Upper lobe of left lung (tissue), 6 donors: ENCODE measurements at places on chromosomes 4 and X.

- no peak for DNase-seq
These were observed 208.4 kb downstream of the COL25A1 start for GRCh38 chr4:109094056-109094455.

DNA sequence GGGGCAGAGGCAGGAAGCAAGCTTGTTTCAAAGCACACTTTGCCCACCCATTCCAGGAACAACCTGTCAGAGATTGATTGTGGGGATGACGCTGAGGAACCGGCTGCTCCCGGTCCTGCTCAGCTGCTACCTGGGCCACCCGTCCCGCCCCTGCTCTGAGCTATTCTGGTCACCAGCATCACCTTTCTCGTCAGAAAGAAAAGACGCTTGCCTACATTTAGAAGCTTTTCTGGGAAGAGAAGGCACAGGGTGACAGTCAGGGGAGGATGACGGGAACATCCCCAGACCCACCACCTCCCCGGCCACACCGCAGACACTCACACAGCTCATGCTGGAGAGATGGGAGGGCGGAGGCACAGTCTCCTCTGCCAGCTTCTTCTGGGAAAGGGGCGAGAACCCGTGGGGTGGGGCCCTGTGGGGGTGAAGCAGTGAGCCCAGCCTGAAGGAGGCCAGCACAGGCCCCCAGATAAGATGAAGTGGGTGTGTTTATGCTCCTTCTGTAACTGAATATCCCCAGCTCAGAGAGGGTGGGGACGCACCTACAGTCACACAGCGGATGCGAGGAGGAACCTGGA lies 81.8 kb downstream of the CPZ start:
- no peak for DNase-seq

GRCh38 chr4:147853706-147854105 lies 121.8 kb downstream of the ARHGAP10 start:
- DNase-seq: no peak

- DNase-seq: peak; percentile 27
These were observed 475.4 kb upstream of the HS3ST1 start for GRCh38 chr4:11904117-11904535.

DNA sequence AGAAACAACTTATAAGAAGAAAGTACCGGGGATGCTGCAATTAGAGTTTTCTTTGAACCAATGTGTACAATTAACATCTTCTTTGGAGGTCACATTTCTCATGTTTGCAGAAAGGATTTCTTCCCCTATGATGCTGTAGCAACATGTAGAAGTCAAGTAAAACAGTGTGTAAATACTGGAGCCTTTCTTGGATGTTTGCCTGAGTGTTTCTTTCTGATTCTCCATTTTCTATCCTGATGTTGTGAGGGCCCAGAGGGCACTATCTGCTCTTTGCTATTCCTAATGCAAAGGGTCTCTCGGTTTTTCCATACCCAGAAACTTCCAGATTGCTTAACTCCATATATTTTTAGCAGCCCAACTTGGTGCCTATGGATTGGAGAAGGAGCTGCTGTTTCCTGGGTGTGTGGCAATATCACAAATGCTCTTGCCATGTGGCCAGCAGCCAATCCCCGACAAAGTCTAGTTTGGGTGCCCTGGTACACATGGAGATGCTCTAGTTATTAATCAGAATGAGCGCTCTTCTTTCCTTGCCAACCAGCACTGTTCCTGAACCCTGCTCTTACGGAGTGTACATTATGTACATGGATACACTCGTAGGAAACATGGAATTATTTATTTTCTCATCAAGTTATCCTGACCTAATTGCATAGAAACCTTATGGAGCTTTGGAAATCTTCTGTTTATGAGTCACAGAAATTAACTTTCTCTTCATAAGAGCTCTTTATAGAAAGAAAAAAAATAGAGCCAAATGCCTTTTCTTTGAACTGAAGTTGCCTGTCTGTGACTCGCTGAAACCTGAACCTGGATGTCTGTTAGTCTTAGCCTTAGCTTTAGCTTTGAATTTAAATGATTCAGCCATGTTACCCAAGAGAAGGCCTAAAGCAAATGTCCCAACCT lies 67.0 kb upstream of the GPC4 start:
- DNase-seq: no peak

DNA sequence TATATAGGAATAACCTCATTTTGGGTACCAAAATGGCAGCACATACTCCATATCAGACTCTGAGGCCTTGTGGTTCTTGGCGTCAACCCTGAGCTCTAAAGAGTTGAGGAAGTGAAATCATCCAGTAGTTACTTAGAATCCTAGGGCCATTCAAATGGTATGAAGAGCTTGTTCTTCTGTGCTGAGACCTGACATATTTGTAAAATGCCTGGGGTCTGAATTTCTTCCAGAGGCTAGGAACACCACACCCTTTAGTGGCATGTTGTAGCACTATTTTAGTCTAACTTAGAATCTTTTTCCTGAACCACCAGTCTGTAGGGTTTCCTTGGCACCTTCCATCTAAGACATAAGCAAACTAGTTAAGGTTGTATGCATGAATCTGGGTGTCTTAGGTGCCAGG lies 18.1 kb upstream of the GDPD2 start:
- no peak for DNase-seq

- no peak for DNase-seq
These were observed 140.3 kb upstream of the SH3RF1 start for GRCh38 chr4:169410839-169411770.

GRCh38 chr4:114019969-114020358 lies 40.5 kb upstream of the ARSJ start:
- no peak for DNase-seq

DNA sequence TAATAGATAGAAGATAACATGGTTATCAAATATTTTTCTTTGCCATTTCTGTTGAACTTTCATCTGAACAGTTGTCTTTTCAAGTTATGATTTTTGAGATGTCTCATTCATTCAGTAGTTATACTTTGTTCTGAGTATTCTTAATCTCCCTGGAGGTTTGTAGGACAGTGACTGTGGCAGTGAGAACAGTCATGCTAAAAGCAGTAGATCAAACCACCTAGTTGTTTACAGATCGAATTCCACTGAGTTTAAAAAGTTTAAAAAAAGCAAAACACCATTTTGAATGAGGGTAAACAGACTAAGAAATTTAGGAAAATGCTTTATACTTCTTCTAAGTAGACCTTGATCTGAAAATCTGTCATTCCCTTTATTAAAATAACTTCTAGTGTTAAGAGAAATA lies 107.2 kb downstream of the CEP135 start:
- no peak for DNase-seq

DNA sequence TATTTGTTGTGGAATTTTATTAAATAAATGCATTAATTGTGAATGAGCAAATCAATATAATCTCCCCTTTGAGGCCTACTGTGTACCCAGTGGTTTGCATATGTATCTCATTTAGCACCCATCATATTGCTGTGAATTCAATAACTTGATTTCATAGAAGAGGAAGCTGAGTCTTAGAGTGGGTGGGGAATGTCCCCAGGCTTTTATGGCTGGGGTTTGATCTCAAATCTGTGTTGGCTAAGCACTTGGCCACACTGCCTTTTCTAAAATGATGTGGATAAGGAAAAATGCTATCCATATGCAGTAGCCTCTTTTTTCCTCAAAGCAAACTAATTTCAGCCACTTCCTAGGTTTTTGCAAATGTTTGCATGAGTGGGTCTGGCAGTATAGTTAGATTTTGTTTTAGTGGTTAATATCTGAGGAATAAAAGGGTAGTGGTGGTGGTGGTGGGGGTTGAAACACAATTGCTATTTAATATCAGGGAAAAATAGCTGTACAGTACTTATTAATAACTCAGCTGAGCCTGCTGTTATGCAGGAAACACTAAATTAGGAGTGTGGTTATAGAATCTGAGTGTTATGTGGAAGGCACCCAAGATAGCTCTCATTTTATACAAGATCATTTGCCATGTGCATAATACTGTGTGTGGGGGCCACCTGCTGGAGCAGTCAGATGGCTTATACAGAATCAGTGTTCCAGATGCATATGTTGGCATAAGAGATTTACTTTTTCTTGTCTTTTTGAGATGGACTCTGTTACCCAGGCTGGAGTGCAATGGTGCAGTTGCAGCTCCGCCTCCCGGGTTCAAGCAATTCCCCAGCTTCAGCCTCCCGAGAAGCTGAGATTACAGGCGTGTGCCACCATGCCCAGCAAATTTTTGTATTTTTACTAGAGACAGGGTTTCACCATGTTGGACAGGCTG lies 108.0 kb downstream of the TMEM131L start:
- DNase-seq: peak; percentile 67

GRCh38 chr4:84089652-84090437 lies 409.2 kb downstream of the NKX6-1 start:
- no peak for DNase-seq

GRCh38 chrX:71910986-71911730 lies 513 bp downstream of the NHSL2 start:
- peak; percentile 85 for DNase-seq

GRCh38 chr4:183755596-183755995 lies 96.5 kb downstream of the TRAPPC11 start:
- no peak for DNase-seq

DNA sequence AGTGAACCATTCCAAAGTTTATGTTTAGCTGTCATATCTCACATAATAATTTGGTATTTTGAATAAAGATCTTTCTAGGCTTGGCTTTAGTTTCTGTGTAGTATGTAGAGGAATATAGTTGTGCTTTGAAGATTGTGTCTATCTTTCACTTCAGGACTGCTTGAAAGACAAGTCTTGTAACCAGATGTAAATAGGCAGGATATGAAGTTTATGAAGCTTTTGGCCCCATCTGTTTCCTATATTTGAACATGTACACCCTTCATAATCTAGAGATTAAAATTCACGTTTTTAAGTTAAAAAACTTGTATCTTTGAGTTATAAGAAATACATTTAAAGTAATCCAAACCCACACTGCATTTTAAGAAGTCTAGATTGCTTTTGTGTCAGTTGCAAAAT lies 11.7 kb upstream of the FREM3 start:
- no peak for DNase-seq

DNA sequence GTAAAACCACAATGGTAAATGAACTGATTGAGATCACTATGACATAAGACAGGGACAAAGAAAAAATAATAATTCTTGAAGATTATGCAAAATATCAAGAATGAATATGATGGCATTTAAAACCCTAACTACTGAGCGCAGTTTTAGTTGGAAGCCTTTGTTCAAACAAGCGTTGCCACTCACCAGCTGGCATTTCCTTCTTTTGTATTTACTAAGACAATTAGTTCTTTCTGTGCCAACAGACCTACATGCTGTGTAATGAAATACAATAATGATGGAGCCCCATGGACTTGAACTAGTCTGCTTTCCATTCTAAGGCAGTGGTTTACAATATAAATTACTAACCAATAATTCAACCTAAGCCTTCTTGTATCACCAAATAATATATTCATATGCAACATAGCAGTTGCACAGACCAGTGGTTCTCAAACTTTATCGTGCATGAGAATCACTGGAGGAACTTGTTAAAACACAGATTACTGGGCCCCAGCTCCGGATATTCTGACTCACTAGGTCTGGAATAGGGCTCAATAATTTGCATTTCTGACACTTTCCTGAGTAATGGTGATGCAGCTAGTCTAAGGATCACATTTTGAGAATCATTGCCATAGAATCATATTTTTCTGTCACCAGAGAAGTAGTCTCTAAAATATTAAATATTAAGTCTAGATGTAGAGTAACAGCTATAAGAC lies 196.4 kb upstream of the MAGEB18 start:
- DNase-seq: no peak

- DNase-seq: no peak
These were observed 192.4 kb upstream of the RASGEF1B start for GRCh38 chr4:81664079-81664478.
